ENCODE measurements at places on chromosomes 6 and 20. TPM values are rescaled to one million over a fixed set of nuclear protein-coding genes. Genes with fewer than 3 reads are reported as not detected.

The LY86 gene
- polyA plus RNA-seq: 3.6 TPM

The NOX3 gene
- not detected for polyA plus RNA-seq

The ELOVL4 gene
- polyA plus RNA-seq: 9.4 TPM

GRCh38 chr20:18314786-18315406, 26.6 kb downstream of the ZNF133 start:
- no peak for DNase-seq

DNA sequence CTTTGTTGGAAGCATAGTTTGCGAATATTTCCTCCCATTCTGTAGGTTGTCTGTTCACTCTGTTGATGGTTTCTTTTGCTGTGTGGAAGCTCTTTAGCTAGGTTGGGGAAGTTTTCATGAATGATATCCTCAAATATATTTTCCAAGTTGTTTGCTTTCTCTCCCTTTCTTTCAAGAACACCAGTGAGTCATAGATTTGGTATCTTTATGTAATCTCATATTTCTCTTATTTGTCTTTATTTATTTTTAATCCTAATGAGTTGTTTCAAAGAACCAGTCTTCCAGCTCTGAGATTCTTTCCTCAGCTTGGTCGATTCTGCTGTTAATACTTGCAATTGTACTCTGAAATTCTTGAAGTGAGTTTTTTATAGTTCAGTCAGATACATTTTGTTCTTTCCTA, 628.0 kb upstream of the ID4 start:
- no peak for DNase-seq

DNA sequence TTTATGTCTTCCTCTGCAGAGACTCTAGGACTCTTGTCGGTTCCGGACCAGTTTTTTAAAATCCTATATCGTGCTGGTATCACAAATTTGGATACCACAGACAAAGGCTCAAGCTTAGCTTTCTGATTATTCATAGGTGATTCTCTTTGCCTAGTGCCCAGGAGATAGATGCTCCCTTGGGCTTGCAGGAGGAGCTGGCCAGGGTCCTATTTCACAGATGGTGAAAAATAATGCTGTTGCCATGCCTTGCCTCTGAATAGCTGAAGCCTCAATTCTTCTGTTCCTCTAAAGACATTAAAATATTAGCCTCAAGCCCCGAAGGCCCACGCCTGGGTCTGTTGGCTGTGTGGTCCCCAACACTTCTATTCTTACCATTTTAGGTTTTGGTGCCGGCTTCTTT, 123.9 kb upstream of the BACH2 start:
- no peak for DNase-seq

DNA sequence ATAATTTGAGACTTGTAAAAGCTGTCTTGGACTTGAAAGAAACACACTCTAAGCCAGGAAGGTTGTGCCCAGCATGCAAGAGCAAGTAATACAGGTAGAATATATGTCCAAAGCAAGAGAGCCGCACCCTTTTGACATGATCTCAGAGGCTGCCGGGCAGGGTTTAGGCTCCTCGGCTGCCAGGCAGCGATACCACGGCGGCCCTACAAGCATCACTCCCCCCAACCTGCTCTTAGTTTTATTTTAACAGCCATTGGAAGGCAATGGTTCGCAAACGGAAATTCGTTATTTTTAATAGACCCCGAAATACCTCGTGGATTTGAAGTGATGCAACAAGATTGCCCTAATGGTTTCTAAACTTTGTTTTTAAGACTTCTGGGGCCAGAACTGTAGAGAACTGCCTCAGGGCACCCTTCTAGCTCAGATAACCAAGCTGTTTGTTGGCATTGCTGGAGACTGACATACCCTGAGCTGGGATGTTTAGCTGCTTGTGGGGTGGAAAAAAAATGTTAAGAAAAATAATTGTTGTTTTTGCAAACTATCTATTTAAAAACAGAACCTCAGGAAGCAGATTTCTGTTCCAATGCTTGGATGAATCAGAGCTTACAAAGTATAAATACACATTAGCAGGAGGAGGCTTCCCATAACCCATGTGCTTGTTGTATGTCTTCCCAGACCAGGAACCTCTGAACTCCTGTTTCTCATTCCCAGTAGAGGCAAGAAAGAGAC, 39.0 kb downstream of the JAG1 start:
- no peak for DNase-seq

DNA sequence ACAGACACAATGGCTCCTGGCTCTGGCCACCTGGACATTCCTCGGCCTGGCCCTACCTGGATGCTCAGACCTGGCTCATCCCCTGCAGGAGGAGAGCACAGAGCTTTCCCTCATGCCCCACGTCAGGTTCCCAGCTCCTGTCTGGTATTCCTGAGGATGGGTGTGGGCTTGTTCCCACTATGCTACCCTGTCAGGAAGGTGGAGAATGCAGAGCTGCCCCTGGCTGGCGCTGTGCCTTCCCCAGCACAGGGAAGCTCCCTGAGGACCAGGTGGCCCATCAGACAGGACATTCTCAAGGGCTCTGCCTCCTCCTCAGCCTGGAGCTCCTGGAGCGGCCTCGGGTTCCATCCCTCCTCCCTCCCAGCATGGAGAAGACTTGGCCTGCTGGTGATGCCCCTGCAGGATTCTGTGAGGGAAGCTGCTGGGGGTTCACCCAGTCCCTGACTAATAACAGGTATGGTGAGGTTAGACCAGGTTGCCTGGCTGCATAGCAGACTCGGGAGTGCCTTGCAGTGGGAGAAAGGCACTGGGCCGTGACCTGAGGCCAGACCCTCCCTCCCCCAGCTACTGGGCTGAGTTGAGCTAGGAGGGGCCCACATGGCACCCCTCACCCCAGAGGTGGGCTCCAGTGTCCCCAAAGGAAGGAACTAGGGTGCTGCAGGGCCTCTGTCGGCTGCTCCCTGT, 156.0 kb upstream of the MLN start:
- no peak for DNase-seq

DNA sequence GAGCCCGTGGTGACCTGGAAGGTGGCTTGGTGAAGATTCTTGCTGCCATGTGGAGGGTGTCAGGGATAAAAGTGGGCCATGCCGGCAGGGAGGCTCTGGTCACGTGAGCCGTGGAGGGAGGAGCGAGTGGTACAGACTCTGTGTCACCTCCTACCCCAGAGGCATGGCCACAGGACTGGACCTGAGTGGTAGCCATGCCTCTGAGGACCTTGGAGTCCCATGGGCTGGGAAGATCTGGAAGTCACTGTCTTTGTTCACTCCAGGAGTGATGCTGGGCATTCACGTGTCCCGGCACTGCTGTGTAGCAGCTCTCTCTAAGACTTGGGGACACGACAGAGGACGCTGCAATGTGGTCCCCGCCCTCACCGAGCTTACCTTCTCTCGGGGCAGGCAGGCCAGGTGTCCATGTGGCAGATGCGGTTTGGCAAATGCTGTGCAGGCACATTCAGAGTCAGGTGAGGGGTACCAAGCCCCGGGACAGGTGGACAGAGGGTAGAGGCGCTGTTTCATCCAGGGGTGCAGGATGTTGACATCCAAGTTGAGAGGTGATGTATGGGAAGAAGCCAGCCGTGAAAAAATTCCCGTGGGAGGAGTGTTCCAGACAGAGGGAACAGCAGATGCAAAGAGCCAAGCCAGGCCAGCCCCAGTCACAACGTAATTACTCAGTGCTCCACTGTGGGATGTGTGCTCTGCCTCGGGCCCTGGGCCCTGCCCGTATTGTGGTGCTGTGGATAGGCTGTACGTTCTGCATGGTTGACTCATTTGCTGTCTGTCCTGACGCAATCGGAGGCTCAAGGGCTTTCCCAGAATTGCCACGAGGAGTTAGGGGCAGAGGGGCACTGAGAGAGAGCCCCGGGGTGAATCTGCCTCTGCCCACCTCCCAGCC, 307.8 kb downstream of the TAF4 start:
- no peak for DNase-seq

GRCh38 chr6:35170166-35170565, 29.0 kb upstream of the TCP11 start:
- no peak for DNase-seq

DNA sequence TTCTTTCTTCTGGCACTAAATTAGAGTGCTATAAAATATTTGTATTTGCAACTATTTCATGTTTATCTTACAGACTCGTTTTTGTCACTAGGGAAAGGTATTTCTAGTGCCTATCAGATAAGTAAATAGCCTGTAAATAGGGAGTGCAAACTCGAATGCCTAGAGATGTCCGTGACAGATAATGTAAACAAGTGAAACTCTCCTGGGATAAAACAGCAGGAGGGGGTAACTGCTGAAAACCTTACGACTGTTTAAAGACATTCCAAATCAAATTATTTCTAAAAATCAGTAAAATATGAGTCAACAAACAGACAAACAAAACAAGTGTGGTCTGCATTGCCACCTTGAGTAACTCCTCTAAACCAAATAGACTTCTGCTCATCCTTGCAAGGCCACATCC, 932.1 kb downstream of the EYS start:
- DNase-seq: no peak

GRCh38 chr20:53216856-53217576, 244.9 kb downstream of the TSHZ2 start:
- DNase-seq: peak; percentile 78

GRCh38 chr6:11970114-11970513, 42.0 kb upstream of the HIVEP1 start:
- DNase-seq: no peak

All from brain (organoid and tissue), 16 donors.